Stimulated activated CD8-positive, alpha-beta memory T cell treated with anti-CD3 and anti-CD28 coated beads, Interleukin-15, amount 100 ng/mL, for 24 hours (primary cell): ENCODE measurements at places on chromosomes 2 and 18.

GRCh38 chr2:60796573-60797509 lies 40.8 kb downstream of the PAPOLG start:
- no peak for DNase-seq

DNA sequence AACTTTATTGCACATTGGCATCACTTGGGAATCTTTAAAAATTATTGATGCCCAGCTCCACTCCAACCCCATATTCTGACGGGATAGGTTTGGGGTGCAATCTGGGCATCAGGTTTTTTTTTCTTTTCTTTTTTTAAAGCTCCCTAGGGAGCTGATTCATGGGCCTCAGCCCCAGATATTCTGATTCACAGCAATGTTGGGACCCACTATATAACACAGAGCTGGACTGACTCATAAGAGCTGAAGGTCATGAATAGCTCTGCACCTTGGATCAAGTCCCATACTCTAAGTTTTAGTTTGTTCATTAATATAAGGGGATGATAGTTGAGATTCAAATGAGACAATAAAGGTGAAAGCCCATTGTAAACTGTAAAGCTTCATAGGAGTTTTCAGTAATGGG lies 191.1 kb upstream of the REV1 start:
- no peak for DNase-seq

- DNase-seq = no peak
Measured at GRCh38 chr18:37316468-37316867, 249.1 kb downstream of the CELF4 start.

DNA sequence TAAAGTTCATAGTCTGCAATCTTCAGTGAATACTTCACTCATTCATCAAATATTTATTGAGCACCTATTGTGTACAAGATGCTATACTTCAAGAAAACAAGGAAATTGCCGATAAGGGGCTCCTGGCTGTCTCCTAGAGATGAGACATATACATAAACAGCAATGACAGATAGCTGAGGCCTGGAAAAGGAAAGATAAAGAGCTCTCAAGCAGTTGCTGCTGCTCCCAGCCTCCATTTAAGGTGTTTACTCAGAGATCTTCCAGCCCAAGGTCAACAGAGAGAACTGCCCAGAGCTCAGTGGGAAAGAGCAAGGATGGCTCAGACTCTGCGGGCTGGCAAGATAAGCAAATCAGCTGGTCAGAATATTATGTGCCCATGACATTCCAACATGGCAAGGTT lies 3.3 kb upstream of the SLC14A2 start:
- DNase-seq = no peak

DNA sequence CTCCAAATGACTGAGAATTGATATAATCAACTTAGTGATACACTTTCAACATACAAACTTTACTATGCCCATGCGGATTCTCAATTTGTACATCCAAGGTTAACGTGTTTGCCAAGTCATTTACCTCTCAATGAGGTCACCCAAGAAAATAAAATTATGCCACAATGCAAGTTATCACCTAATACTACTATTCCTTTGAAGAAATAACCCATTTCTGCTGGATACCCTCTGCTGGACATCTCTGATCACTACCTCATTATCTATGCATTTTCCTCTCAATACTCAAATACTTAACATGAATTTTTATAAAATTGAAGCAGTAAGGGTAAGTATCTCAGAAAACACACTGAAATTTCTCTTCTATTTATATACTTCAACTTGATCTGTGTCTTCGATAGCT lies 12.7 kb downstream of the HNRNPLL start:
- no peak for DNase-seq

GRCh38 chr2:113169002-113169530 lies 4.7 kb upstream of the PSD4 start:
- no peak for DNase-seq

- DNase-seq = no peak
Measured at GRCh38 chr18:13353084-13353823, 134.7 kb downstream of the LDLRAD4 start.
